ENCODE measurements at places on chromosomes 3 and 15. TPM values are rescaled to one million over a fixed set of nuclear protein-coding genes. Genes with fewer than 3 reads are reported as not detected.
A peak's percentile ranks its signal among the peaks of the same experiment; 100 is the strongest.

DNA sequence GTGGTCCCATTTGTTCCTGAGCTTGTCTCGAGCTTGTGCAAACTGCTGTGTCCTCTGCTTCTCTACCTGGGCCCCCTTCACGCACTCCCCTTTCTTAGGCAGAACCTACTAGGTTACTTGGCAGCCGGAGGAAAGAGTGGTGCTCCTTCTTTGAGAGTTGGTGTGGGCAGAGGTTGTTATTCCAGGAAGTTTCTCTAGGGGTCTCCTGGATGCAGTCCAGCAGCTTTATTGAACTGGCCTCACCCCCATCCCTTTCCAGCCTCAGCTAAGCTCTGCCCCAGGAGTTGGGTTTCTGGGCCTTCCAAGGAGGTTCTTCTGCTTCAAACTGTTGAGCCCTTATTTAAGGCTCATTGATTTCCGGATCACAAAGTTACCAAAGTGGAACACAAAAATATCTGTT is 103.2 kb downstream of the C3orf70 start:
- no peak overlapping the region for H3K4me3 ChIP-seq
- H3K36me3 ChIP-seq: no peaks in the 10 kb centered on the region
- DNase-seq: no peak
- H3K4me1 ChIP-seq: no peaks in the 10 kb centered on the region
- H3K27me3 ChIP-seq: no peaks in the 10 kb centered on the region

Gene GRIP2
- 2.4 TPM for polyA plus RNA-seq

DNA sequence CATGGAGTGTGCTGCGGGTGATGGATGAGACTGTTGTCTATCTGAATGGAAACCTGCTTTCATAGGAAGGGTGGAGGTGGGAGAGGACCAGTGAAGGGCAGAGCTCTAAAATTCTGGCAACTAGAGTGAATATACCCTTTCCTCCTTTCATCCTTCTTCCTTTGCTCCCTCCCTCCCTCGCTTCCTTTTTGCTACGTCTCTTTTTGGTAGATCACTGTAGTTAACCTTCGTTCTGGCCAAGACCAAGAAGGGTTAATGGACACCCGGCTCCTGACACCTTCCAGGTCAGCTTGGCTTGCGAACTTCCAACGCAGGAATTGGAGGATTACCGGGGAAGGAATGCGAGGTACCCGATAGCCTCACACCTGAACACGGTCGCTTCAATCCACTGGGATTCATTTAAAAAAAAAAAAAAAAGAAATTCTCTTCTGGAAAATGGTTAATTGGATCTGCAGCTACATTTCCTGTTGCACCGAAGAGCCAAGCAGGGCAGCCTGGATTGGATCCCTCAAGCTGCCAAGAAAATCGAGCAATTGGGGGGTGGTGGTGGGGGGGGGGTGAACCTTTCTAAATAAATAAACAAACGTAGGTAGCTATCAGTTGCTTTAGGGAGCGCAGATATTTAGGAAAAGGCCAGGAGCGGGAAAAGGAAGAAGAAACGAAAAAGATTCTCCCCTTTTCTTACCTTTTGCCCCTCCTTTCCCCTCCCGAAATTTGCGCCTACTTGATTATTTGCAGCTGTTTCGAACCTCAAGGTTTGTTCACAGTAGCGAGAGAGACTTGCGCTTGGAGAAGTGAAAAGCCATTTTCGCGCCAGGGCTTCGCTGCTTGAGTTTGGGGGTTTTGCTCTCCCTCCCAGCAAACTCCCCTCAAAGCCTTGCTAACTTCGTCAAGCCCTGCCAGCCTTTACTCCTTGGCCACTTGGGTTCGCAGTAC is 9.5 kb upstream of the NR2F2 start:
- no peaks in the 10 kb centered on the region for H3K36me3 ChIP-seq
- H3K4me3 ChIP-seq: peak overlapping the region; percentile 27
- peak; percentile 18 for DNase-seq
- H3K27ac ChIP-seq: peak overlapping the region; percentile 57
- H3K4me1 ChIP-seq: peaks cover 20% of the 10 kb centered on the region

DNA sequence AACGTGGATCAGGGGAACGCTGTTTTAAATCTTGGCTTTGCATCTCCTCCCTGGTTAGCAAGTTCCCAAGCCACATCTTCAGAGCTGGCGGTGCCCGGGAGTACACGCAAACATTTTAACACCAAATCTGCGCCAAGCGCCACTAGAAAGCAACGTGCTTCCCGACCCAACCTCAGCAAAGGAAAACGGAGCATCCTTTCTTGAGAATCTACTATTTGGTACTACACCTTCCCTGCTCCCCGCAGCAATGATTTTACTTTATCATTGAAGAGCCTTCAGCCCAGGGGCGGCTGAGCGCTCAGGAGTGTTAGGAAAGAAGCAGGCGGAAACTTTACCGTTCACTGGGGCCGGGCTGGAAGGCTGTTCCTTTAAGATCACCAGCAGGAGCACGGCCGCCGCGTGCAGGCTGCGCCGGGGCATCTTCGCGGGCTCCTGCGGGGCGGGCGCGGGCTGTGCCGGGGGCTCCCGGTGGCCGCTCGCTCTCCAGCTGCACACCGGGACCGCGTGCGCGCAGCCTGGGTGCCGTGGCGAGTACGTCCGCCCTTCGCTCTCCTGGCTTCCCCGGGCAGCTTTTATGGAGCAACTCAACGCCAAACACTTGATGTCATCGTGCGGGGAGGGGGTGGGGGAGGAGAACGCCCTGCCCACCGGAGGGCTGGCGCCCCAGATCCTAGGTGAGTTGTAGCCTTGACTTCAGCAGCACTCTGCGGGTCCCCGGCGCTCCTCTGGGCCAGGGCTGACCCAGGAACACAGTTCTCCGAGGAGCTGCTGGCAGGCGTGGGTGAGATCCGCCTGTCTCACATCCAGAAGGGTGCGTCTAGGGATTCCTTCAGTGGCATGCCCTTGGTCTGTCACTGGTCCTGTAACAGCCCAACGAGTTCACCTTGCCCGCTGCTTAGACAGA is at the start of gene CA12:
CA12 (minus strand) TSS at position 546 of the 904 bp plus-strand sequence; CDS start at position 420, 126 bp downstream.
- H3K4me1 ChIP-seq: peaks cover 14% of the 10 kb centered on the region
- H3K27me3 ChIP-seq: peaks cover 8% of the 10 kb centered on the region
- peak within 1 kb of the TSS; percentile 40 for H3K4me3 ChIP-seq
- peak within 1 kb of the TSS; percentile 37 for H3K27ac ChIP-seq
- no peaks in the 10 kb centered on the region for H3K36me3 ChIP-seq

GRCh38 chr3:70308760-70309159 is 3.7 kb downstream of the MDFIC2 start:
- peak; percentile 49 for DNase-seq
- H3K4me3 ChIP-seq: no peak overlapping the region
- H3K27ac ChIP-seq: no peak overlapping the region

Gene VWA5B2
- 1.0 TPM for polyA plus RNA-seq

Gene SSUH2
- 21.6 TPM for polyA plus RNA-seq

Data from hepatocyte (in vitro differentiated cells).